ENCODE measurements at places on chromosomes 2 and 18.

DNA sequence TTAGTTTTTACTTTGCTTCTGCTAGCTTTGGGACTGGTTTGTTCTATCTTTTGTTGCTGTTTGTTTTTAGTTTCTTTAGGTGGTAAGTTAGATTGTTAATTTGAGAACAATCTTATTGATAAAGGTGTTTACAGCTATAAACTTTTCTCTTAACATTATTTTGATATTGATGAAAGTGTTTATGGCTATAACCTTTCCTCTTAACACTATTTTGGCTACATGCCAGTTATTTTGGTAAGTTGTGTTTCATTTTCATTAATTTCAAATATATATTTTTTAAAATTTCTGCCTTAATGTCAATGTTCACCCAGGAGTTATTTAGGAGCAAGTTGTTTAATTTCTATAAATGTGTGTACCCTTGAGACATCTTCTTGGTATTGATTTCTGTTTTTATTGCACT is 229.6 kb upstream of the SYT4 start:
- DNase-seq, result no peak

GRCh38 chr2:33144243-33144642 is 197.5 kb downstream of the LTBP1 start:
- no peak for DNase-seq

DNA sequence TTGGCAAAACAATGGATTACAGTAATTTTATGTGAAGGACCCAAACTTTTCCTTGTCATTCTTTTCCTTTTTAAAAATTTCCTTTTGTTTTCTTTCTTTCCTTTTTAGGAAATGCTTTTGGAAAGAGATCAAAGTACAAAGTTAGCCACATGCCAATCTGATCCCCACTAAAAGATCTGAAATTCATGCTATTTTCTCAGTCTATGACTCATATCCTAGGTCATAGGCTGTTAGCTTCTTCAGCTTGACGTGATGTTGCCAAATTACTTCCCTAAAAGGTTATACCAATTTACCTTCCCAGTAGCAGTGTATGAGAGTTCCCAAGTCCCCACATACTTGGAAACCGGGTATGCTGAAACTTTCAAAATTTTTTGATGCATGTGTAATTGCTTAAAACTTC is 355.3 kb downstream of the INSIG2 start:
- DNase-seq, result no peak

- DNase-seq, result no peak
Measured at GRCh38 chr2:110655701-110656100, 22.2 kb downstream of the BUB1 start.

GRCh38 chr2:32058130-32058529 is 5.2 kb upstream of the SPAST start:
- no peak for DNase-seq

DNA sequence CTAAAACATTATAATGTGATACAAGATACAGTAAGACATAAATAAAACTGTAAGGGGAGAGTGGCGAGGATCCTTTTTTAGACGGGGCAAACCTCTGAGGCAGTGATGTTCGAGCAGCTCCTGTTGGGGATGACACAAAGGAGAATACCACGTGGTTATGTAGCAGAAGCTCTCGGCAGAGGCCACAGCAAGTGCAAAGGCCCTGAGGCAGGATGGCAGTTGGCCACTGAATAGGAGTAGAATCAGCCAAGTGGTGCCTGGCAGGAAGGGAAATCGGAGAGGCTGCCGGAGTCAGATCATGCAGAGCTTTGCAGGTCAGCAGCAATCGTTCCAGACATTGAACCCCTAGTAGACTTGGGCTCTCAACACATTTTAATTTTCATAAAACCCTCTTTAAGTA is 19.1 kb downstream of the NOSTRIN start:
- DNase-seq, result no peak

DNA sequence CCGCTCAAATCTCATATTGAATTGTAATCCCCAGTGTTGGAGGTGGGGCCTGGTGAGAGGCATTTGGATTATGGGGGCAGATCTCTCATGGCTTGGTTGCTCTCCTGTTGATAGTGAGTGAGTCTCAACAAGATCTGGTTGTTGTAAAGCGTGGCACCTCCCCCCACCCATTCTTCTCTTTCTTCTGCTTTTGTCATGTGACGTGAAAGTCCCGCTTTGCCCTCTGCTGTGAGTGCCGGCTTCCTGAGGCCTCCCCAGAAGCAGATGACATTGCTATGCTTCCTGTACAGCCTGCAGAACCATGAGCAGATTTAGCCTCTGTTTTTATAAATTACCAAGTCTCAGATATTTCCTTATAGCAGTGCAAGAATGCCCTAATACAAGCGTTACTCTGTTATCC is 673.8 kb downstream of the ADCYAP1 start:
- no peak for DNase-seq

- DNase-seq, result no peak
Measured at GRCh38 chr18:61953641-61954040, 60.8 kb upstream of the RNF152 start.

GRCh38 chr2:174764280-174765255 is at the start of gene CHRNA1:
Gene CHRNA1, minus strand, starts transcription at chr2:174764472. Its CDS starts 78 bp downstream, at chr2:174764394.
- no peak for DNase-seq

DNA sequence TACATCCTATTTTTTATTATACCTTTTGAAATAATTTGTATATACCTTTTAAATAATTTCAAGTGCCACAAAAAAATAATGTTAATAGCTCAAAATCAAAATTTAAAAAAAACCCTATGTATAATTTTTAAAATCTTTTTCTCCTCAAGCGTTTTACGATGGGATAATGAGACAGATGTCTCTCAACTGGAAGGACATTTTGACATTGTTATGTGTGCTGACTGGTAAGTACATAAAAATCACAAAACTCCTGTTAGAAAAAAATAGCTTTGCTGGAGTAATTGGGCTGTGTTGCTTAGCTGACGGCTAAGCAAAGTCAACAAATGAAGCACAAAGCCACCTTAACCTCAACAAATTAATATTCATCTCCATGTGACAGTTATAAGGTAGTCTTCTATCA is 198.0 kb upstream of the SIX3 start:
- DNase-seq, result no peak

DNA sequence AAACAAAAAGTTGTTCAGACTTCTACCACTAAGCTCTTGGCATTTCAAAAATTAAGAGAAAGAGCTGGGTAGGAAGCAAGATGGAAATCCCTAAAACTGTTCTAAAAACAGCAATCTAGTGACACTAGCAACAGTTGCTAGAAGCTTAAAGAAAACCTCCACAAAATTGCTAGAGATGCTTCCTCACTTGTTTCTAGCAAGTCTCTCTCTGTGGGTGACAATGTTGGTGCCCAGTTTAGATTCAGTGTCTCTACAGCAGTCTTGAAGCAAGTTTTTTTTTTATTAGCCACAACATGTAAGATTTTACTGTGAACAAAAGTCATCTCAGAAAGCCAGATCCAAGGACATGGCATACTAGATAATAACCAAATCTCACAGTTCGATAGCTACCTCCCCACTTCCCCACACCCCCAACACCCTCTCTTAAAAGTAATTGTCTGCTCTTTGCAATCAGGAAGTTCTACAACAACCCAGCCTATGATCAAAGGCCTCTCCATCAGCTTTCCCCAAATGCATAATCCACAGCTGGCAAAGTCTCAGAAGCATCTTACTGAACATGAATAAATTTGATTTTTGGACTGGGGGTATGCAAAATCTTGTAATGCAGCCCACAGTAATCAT is 70.0 kb downstream of the ANKRD44 start:
- no peak for DNase-seq

GRCh38 chr2:126704434-126705160 is 48.6 kb downstream of the GYPC start:
- DNase-seq, result no peak

- DNase-seq, result no peak
Measured at GRCh38 chr18:78731016-78731397, 248.6 kb upstream of the SALL3 start.

GRCh38 chr2:37317746-37318145 is 6.9 kb downstream of the PRKD3 start:
- no peak for DNase-seq

DNA sequence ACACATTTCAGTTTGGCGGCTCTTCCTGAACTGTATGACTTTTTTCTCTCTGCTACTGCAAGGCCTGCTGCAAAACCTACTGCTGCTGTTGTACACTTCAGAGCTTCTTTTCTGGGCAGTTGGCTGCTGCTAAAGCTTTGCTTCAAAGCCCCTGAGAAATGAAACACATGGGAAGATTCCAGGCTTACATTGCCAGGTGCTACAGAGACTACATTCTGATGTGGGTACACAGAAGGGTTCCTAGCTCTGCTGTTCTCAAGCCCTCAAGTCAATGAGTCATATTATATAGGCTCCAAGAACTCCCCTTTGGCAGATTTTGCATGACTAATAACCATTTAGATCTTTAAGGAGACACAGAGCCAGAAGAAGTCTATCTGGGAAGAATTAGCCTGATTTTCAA is 12.9 kb upstream of the PGAP1 start:
- no peak for DNase-seq

- no peak for DNase-seq
Measured at GRCh38 chr2:228545748-228546145, 364.3 kb upstream of the SPHKAP start.

DNA sequence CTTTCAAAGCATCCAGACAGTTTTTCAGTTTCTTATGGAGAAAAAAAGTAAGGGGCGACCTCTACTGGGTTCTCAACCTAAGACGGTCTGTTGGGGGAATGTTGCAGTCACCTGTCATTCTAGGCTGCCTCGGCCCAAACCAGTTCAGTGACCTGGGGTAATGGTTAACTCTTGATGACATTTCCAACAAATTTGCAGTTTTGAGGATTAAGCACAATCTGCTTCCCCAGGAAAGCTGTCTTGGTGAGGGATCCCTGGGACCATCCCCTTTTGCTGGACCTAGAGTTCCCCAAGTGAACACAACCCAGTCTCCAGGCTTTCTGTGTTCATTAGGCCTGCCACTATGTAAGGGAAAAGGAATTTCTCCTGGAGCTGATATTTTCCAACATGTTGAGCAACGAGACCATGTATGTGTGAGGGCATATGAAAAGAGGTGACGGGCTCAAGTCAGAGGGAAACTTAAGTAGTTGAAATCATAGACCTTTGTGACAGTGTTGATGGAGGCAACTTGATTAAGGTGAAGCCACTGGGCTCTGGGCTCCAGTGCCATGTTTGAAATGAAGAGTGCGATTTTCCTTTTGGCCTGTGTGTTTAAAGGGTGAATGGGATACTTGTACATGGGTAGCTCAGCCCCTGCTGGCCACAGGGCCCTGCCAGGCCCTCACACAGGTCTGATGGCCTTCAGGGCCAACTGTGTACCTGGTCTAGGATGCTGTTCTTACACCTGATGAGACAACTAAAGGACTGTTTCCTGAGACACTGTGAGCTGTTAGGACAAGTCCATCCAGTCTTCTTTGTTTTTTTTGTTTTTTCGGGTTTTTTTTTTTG is 27.0 kb downstream of the FOSL2 start:
- no peak for DNase-seq

GRCh38 chr2:240405684-240406313 is 29.7 kb upstream of the GPC1 start:
- no peak for DNase-seq

- no peak for DNase-seq
Measured at GRCh38 chr2:16223161-16223840, 283.0 kb downstream of the MYCN start.

DNA sequence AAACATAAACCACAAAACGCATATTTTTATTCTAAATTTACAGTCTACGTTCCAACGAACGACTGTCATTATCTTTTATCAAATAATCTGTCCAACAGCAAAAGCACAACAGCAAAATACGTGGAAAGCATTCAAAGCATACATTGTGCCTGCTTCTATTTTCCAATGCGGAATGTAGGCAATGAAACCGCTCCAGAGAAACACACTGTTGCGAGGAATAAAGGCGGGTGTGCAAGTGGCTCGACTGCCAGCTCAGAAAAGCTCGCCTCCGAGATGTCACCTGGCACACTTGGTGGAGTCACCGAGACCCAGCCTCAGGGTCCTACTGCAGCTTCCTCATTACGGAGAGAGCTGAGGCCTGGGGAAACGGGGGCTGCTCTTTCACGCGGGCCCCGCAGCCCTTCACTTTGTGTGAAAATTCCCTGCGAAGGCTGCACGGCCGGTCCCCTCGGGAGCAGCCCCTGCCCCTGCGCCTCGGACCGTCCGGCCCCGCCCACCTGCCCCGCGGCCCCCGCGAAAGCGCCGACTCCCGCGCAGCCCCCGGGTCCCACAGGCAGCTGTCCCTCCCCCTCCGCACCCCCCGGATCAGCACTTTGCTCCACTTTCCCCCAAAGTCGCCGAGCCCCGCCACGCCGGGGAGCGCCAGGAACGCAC is 752 bp downstream of the MGAT4A start:
- no peak for DNase-seq

DNA sequence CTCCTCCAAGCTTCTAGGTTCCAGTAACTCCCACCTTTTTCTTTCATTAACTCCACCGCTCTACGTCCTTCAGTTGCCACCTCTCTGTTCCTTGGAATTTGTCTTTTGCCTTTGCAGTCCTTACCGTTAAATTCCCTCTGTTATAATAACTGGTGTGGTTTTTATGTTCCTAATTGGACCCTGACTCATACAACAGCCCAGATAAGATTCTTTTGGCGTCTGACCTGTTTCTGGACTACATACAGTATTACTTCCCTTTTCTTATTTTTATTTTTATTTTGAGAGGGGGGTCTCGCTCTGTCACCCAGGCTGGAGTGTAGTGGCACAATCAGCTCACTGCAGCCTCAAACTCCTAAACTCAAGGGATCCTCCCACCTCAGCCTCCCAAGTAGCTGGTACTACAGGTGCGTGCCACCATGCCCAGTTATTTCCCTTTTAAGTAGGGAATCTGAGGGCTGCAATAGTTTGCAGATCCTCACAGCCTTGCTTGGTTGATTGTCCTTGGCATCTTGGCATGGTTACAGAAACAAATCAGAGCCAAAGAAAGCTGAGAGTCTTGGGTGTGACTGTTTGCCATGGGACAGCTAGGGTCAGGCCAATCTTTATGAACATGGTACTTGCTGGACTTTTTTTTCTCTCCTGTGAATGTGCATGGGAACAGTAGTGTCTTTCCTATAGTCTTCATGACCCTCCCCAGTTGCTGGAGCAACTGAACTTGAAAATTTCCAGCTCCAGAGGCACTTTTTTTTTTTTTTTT is 22.0 kb downstream of the TCF23 start:
- no peak for DNase-seq

DNA sequence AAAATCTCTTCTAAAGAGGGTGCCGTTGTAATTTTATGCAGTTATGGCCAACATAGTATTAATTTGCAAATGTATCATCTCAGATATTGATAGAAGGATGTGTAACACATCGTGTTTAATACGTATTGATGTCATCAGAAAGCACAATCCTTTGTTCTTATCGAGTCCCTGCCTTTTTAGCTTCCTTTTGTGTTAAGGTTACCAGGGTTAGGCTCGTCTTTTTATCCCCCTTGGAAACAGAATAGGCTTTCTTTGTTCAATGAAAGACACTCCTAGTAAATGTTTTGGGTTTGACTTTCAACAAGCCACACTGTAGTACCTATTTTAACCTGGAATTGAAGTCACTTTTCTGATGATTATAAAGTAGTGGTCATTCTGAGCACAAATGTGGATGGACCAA is 136.2 kb downstream of the WDR7 start:
- no peak for DNase-seq

- DNase-seq, result no peak
Measured at GRCh38 chr2:7639476-7639875, 722.3 kb downstream of the RNF144A start.
